T-helper 22 cell (primary cell): ENCODE measurements at places on chromosomes 4 and X.

DNA sequence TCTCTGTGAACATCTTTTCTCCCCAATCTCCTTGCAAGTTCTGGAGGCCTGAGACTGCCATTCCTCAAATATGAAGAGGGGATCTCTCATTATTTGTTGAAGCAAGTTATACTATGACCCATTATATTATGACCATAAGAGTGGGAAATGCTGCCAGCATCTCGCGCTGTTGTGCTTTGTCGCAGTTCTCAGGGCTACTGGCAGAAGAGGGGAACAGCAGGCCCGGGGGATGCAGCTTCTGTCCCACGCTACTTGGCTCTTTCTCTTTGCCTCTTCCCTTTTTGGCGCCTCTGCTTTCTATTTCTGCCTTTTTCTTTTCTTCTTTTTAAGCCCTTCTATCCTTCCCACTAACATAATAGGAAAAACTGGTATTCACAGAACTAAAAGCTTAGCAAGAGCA is 64.2 kb downstream of the GEMIN8 start:
- no peak for DNase-seq

DNA sequence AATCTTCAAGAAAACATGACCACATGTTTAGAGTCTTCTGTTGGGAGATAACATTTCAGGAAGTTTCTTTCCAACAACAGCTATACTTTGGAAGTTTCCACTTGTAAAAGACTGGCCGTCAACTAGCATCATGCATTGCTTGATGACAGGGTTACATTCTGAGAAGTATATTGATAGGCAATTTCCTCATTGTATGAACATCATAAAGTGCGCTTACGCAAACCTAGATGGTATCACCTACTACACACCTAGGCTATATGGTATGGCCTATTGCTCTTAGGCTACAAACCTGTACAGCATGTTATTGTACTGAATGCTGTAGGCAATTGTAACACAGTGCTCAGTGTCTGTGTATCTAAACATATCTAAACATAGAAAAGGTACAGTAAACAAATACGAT is 25.4 kb upstream of the CD40LG start:
- DNase-seq = no peak

DNA sequence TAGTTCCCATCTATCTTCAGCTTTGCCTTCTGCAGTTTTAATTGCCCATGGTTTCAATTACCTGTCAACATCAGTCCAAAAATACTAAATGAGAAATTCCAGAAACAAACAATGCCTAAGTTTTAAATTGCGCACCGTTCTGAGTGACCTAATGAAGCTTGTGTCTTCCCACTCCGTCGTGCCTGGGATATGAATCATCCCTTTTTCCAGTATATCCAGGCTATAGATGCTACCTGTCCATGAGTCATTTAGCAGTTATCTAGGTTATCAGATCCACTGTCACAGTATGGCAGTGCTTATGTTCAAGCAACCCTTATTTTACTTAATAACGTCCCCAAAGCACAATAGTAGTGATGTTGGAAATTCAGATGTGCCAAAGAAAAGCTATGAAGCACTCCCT is 363.6 kb upstream of the FAM241A start:
- DNase-seq = no peak

GRCh38 chr4:125714845-125715244 is 400.1 kb downstream of the FAT4 start:
- DNase-seq = no peak

DNA sequence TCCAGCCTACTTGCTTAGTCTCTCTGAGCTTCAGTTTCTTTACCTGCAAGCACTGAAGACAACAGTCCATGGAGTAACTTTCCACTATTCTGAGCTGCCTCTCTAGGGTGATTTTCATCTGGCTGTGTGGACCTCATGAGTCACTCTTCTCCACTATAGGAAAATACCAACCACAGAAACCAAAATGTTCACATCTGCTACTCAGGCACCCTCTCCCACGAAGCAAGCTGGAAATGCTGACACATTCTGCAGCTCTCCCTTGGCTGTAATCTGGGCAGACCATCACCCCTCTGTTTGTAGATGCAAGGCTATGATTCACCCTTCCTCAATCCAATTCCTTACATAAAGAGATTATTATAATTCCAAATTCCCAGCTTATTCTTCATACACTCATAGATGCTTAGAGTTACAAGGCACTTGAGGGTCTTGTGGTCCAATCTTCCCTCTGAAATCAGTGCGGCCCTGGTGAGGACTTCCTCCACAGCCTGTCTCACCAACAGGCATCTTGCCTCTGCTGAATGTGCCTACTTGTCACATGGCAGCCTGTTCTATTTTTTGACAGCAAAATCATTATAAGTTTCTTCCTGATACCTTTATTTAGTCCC is 97.0 kb upstream of the LNX1 start:
- DNase-seq = no peak

- no peak for DNase-seq
These were observed 10.5 kb downstream of the NELFA start for GRCh38 chr4:1998296-1998695.

GRCh38 chr4:123050018-123050417 is 127.6 kb upstream of the NUDT6 start:
- DNase-seq = no peak

- DNase-seq = no peak
These were observed 61.1 kb upstream of the MTM1 start for GRCh38 chrX:150507251-150507856.

- DNase-seq = no peak
These were observed 19.7 kb downstream of the ZGRF1 start for GRCh38 chr4:112616984-112617383.

GRCh38 chr4:187666034-187666433 is 329.5 kb upstream of the ZFP42 start:
- DNase-seq = no peak

- DNase-seq = no peak
These were observed 34.0 kb upstream of the VEGFD start for GRCh38 chrX:15418041-15418706.

DNA sequence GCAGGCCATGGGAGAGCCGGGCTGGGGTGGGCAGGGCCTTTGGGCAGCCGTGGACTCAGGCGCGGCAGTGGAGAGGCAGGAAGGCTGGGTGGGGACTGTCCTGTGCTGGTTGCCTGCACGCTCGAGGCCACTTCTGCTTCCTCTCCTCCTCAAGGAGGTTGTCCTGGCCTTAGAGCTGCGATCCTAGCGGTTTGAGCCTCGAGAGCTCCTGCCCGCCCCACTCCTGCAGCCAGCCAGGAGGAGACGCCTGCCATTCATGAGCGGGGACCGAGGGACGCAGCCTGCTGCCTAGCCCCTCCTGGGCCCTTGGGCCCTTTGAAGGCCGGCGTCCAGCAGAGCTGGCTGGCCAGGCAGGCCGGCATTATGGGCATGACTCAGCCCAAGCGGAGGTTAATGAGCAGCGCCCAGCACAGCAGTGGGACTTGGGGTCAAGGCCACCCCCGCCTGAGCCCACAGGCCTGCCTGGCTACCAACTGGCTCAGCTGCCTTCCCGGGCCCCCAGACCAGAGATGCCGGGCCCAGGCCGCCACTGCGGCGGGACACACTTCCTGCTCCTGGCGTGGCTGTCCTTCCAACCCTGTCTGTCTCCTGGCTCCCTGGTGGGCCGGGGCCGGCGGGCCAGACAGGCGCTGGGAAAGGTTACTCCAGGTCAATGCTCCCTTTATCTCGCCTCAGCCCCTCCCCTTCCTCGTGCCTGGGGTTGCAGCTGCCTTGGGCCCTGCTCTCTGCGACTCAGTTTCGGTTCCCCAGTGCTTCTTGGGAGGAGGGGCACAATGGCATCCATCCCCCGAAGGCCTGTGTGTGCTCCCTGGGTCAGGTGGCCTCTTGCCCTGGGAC is 1.8 kb downstream of the ABCD1 start:
- no peak for DNase-seq

GRCh38 chr4:53576676-53577372 is 14.5 kb downstream of the LNX1 start:
- DNase-seq = no peak

DNA sequence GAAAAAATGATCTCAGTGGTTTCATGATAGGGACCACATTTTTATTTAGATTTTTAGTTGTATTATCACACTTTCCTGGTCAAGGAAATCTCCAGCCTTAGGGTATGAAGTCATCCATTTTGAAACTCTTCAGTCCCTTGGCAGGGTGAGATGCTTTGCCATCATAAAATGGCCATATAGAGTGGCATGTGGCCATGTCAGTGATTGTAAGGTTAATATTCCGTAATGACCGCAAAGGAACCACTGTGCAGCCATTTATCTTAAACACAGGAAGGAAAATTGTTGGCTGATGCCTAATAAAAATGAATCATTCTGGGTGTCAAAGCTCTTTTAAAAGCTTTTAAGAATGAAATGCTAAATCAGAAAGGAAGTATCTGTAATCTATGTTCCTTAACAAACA is 35.6 kb downstream of the COMMD8 start:
- DNase-seq = no peak

- DNase-seq = no peak
These were observed 416.7 kb downstream of the ZIC3 start for GRCh38 chrX:137982472-137983172.

- no peak for DNase-seq
These were observed 15.3 kb upstream of the PRR27 start for GRCh38 chr4:70138751-70139150.

DNA sequence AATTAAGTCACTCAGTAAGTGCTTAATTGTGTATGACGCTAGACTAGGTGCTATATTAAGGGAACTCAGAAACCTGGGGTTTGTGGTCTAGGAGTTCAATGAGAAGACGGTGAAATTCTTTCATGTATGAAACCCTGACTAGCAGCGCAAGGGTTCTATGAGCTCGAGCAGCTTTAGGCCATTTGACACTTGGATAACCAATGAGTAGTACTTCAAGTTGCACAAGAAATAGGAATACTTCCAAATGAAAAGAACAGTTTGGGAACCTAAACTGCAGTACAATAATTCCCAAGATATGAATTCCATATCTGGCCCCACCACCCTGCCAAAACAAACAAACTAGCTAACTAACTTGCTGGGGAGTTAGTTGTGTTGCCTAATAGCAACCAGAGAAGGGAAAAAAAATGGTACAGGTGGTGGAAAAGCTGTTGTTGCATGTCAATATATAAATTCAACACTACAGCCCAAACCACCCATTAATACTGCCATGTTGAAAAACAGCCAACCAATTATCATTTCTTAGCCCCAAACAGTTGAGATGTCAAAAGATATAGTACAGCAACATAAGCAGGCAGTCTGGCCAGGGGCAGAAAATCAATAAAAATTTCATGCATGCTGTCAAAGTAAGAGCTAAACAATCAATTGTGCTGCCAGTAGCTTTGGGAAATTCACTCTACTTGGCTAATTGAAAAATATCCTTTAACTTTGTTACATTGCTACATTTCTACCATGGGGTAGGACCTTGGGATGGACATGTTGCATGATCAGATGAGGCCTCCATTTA is 54.6 kb upstream of the MCF2 start:
- DNase-seq = no peak

- DNase-seq = no peak
These were observed 25.9 kb downstream of the PLAC1 start for GRCh38 chrX:134632355-134632754.

DNA sequence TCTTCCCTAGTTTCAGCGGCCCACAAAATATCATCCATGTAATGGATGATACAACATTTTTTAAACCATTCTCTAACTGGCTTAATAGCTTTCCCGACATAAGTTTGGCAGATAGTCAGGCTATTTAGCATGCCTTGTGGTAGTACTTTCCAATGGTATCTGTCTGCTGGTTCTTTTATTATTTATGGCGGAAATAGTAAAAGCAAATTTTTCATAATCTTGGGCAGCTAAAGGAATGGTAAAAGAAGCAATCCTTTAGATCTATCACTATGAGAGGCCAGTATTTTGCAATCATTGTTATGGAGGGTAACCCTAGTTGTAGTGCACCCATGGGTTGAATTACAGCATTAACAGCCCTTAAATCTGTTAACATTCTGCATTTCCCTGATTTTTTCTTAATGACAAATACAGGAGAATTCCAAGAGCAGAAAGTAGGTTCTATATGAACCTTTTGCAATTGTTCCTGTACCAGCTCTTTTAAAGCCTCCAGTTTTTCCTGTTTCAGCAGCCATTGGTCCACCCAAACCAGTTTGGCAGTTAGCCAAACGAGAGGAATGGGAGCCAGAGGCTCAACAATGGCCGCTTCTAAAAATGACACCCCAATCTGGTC is 14.3 kb upstream of the HSD17B11 start:
- no peak for DNase-seq

DNA sequence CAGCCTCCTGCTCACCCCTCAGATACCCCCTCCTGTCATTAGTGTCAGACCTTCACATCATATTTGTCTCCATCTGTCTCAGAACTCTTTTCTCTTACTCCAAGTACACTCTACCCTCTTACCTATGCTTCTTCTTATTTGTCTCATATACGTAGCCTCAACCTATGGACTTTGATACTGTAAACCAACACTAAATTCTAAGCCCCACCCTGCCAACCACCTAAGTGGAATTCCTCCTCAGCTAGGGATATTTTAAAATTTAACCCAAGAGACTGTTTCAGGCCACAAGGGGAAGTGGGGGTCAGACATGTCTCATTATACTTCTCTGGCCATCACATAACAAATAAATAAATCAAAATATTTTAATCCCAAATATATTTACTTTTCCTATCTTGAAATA is 778.1 kb upstream of the GRID2 start:
- no peak for DNase-seq

- no peak for DNase-seq
These were observed 135.4 kb upstream of the FRMPD4 start for GRCh38 chrX:12002876-12003275.

DNA sequence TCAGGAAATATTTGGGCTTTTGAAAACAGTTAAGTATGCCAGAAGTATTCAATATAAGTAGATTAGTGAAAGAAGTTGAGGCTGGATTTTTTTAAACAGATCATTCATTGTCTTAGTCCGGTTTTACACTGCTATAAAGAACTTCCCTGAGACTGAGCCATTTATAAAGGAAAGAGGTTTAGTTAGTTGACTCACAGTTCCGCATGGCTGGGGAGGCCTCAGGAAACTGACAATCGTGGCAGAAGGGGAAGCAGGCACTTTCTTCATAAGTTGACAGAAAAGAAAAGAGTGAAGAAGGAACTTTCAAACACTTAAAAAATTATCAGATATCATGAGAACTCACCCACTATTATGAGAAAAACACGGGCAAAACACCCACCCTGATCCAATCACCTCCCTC is 31.1 kb upstream of the CYLC1 start:
- DNase-seq = no peak

GRCh38 chr4:143699331-143700045 is 987 bp downstream of the FREM3 start:
- no peak for DNase-seq

- DNase-seq = no peak
These were observed 18.6 kb upstream of the RNF128 start for GRCh38 chrX:106707771-106708454.

- no peak for DNase-seq
These were observed 133.3 kb upstream of the MBNL3 start for GRCh38 chrX:132622130-132622529.

GRCh38 chr4:16993956-16994840 is 95.8 kb upstream of the LDB2 start:
- no peak for DNase-seq

- DNase-seq = no peak
These were observed 1981.3 kb upstream of the IGFBP7 start for GRCh38 chr4:59091146-59092142.

DNA sequence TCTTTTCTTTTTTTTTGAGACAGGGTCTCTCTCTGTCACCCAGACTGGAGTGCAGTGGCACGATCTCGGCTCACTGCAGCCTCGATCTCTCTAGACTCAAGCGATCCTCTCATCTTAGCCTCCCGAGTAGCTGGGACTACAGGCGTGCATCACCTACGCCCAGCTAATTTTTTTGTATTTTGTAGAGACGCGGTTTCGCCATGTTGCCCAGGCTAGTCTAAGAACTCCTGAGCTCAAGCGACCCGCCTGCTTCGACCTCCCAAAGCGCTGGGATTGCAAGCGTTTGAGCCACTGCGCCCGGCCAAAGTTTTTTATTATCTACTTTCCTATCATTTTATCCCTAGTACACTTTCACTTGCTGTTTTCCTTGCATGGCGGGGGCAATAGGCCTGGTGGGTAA is 1.4 kb downstream of the UBA6 start:
- DNase-seq = no peak
